ENCODE measurements at places on chromosomes 6 and 20.
A peak's percentile ranks its signal among the peaks of the same experiment; 100 is the strongest.

- no peak for DNase-seq
Measured at GRCh38 chr20:40748182-40748581, 59.1 kb upstream of the MAFB start.

DNA sequence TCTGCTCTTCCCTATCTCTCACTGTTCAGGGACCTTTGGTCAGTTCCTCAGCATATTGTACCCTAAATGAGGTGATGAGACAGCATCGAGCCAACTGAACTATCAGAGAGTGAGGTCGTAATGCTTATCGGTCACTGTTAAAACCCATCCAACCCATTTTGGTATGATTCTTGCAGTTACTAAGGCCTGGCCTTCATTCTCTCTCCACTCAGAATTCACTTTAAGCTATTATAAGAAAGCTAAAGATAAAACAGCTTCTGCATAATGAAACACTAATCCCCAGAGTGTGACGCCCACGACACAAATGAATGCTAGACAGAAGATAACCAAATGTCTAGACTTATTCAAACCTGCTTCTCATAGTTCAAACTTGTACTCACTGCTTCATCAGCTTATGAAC, 175.8 kb downstream of the GMPR start:
- DNase-seq, result peak; percentile 79

GRCh38 chr6:74755778-74756177, 450.1 kb downstream of the COL12A1 start:
- DNase-seq, result no peak

- no peak for DNase-seq
Measured at GRCh38 chr20:62096421-62097380, 25.6 kb upstream of the LSM14B start.

- DNase-seq, result no peak
Measured at GRCh38 chr6:128265706-128266105, 254.7 kb downstream of the PTPRK start.

GRCh38 chr6:134469702-134470456, 152.0 kb upstream of the SGK1 start:
- DNase-seq, result no peak

All from head of caudate nucleus (tissue), 42 donors.